ENCODE measurements at places on chromosomes 2 and 18.

- DNase-seq: no peak
Measured at GRCh38 chr18:55405893-55406406, 182.0 kb downstream of the TCF4 start.

DNA sequence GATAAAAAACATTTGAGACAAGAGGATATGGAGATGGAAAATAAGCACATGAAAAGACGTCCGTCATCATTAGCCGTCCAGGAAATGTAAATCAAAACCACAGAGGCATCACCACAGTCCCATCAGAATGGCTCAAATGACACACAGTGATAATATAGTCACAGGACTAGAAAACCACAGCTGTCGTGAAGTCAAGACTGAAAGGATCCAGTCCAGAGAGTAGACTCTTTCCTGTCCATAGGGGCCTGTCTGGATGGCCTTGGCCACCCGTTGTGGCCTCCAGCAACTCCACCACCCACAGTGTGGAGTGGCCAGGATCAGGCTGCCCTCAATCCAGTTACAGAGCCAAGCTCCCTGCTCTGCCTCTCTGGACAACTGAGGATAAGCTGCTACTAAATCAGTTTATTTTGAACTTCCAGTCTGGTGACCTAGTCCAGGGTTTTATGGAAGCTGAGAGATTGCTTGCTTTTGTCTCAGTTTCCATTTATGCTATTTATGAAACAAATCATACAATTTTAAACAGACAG lies 60.4 kb downstream of the RHOB start:
- no peak for DNase-seq

GRCh38 chr2:172279813-172280212 lies 147.6 kb upstream of the ITGA6 start:
- DNase-seq: no peak

DNA sequence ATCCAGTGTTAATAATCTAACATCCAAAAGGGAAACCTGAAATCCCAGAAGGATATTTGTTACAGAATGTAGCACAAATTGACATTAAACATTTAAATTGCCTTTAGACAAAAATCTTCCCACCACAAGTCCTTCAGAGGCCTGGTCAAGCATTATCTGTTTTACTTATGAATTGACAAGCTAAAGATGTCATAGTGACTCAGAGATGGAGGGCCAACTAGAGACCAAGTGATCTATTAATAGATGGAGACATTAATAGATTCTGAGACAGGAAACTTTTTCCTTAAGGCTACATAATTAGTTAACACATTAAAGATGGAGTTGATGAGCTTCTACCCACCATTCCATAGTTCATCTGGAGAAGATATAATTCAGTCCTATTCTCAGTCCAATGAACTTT lies 526.2 kb downstream of the IRS1 start:
- no peak for DNase-seq

- no peak for DNase-seq
Measured at GRCh38 chr18:12405066-12405465, 2.7 kb upstream of the PRELID3A start.

- DNase-seq: no peak
Measured at GRCh38 chr2:207694811-207695281, 16.6 kb upstream of the CCNYL1 start.

GRCh38 chr2:82526277-82526676 lies 1932.8 kb downstream of the SUCLG1 start:
- DNase-seq: no peak

- no peak for DNase-seq
Measured at GRCh38 chr2:65870826-65871225, 438.4 kb upstream of the SPRED2 start.

GRCh38 chr2:67295851-67296250 lies 101.3 kb upstream of the ETAA1 start:
- no peak for DNase-seq

- no peak for DNase-seq
Measured at GRCh38 chr2:6525475-6525964, 340.2 kb downstream of the CMPK2 start.

- DNase-seq: no peak
Measured at GRCh38 chr2:69046221-69046662, 33.3 kb downstream of the ANTXR1 start.

- DNase-seq: no peak
Measured at GRCh38 chr2:99552529-99552928, 62.7 kb upstream of the REV1 start.

DNA sequence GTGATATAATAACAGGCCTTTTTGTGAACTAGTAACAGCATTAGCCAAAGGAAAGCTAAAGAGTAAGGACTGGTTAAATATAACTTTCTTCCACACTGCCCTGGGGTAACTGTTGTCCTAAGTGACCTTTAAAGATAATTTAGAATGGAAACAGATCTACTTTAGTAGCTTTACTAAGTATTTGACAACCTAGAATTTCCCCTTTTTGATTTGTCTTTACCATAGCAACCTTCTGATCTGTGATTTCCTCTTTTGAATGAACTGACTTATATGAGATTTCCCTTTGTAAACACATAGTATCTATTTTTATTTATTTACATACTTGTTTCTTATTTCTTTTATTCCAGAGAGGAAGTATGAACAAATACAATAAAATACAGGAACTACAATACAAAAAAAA lies 10.5 kb upstream of the KLF7 start:
- no peak for DNase-seq

DNA sequence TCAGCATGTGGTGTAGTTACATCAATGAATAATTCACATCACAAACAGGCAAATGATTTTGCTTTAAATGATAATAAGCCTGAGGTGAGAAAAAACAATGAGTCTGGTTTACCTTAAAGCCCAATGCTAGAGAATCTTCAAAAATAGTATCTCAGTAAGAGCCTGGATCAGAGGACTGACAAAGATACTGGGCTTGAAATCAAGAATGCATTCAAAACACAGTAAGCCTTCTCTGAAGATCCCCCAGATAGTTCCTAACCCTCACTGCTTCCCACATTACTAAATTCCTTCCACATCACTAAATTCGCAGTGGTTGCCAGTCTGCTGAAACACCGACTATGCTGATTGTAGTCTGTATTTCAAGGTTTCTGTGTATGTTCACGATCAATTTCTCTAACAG lies 514.9 kb downstream of the SUCLG1 start:
- DNase-seq: no peak

GRCh38 chr2:205139822-205140463 lies 542.4 kb upstream of the NRP2 start:
- DNase-seq: no peak

GRCh38 chr2:28201671-28202180 lies 190.9 kb upstream of the FOSL2 start:
- no peak for DNase-seq

GRCh38 chr2:117801826-117802225 lies 12.7 kb upstream of the DDX18 start:
- no peak for DNase-seq

- DNase-seq: no peak
Measured at GRCh38 chr2:124193706-124194105, 168.6 kb downstream of the CNTNAP5 start.

- DNase-seq: peak; percentile 37
Measured at GRCh38 chr2:100610381-100610831, 47.6 kb downstream of the PDCL3 start.

DNA sequence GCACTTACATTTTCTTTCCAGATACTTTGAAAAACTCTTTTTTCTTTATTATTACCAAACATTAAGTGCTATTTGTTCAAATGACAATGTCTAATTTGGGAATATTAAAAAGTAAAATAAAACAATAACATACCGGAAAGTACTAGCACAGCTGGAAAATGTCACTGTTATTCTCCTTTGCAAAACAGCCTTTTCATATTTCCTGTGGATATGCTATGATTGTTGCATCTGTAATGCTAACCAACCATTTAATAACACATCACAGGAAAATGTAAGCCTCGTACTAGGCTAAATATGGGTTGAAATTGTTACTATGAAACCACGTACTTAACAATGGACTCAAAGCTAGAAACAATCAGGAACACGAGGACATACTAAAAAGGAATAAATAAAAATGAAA lies 298.1 kb downstream of the CBLN2 start:
- no peak for DNase-seq

DNA sequence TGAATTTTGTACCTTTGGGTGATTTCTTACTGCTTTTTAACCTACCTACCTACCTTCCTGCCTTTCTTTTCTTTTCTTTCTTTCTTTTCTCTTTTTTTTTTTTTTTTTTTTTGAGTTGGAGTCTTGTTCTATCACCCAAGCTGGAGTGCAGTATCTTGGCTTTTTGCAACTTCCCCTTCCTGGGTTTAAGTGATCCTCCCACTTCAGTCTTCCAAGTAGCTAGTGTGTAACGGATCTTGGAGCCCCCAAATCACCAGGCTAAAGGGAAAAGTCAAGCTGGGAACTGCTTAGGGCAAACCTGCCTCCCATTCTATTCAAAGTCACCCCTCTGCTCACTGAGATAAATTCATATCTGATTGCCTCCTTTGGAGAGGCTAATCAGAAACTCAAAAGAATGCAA lies 61.3 kb downstream of the DDX18 start:
- no peak for DNase-seq

DNA sequence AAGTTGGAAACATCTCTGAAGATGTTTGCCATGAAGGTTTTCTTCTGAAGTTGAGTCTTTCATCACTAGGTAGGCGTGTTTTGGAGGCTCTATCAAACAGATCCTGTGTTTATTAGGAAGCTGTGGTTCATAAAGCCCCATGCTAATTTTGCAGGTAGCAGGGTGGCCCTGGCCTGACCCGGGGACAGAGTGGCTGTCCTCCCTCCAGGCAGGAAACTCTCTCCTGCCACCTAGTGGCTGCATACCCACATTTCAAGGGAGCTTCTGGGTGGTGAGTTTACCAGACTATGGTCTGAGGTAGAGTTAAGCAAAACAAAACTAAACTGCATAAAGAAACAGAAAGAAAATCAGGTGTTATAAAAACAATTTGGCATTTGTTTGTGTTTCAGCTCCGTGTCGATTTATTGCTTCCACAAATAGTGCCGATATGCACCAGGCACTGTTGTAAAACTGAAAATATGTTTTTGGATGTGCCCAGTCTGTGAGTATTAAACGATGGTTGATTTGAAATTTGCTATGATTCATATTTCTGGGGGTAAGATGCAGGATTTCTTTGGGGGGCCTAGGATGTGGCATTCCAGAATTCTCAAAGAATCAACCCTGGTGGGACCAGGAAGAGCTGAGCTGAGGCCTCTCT lies 26.0 kb upstream of the IL37 start:
- DNase-seq: peak; percentile 39

DNA sequence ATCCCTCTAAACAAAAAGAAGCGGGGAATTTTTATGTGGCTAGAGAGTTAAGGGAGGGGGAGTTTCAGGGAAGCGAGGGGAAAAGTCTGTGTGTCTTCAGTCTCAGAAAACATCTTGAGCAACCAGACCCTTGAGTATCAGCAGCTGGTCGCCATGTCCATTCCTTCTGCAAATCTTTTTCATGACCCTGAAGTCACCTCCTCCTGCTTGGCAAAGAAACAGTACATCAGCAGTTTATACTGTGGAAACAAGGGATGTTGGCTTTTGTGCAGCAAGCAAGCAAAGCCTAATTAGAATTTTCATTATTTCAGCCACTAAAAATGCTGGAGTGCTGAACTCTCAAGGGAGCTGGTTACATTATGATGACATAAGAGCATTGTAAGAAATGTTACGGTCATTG lies 187.4 kb upstream of the SLC8A1 start:
- DNase-seq: no peak

GRCh38 chr18:35180455-35180854 lies 60.4 kb upstream of the ZNF397 start:
- DNase-seq: no peak

DNA sequence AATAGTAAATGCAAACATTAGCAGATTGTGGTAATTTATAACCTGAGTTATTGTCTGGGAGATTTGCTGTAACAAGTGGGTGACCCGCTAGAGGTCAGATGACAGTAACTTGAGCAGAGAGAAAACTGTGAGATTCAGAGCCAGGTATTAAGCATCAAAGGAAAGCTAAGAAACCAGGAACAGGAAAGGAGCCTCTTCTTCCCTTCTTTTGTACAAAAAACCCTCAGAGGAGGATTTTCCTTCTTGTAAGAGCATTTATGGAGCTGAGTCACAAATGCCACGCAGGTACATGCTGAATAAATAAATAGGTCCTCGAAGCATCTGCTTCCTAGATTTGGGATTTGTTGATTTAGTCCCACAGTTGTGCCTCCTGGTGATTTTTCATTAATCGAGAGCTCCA lies 146.5 kb downstream of the SH3BP4 start:
- no peak for DNase-seq

DNA sequence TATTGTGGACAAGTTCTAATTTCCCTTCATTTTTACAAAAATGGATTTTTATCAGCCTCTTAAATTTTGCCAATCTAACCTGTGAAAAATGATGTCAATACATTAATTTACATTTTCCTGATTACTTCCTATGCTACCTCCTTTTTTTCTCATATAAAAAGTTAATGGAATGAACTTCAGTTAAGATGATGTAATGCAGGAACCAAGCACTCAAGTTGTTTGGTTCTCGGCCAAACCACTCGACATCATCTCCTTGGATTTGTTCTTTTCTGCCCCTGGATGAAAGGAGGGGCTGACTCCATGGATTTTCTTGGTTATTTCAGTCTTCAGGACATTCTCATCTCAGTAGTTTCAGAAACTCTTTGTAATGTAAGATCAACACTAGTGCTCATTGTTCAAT lies 253.1 kb upstream of the NXPH2 start:
- DNase-seq: no peak

- no peak for DNase-seq
Measured at GRCh38 chr18:24536834-24537233, 76.4 kb downstream of the HRH4 start.

GRCh38 chr18:44826418-44827259 lies 146.0 kb downstream of the SETBP1 start:
- no peak for DNase-seq

- DNase-seq: no peak
Measured at GRCh38 chr18:24974431-24974830, 377.5 kb downstream of the ZNF521 start.

DNA sequence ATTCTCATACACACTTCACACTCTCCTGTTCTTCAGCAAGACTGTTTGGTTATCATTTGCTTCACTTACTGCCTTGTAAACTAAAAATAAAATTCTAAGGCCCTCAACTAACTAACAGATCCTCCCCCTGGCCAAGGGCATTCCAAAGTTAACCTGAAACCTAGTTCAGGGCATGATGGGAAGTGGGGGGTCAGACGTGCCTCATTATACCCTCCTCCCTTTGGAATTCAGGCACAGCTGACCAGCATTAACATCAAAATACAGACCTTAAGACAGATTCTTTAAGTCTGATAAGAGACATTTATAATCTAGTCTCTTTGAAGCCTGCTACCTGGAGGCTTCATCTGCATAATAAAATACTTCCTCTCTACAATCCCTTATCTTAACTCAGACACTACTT lies 221.0 kb downstream of the NOL4 start:
- no peak for DNase-seq

- no peak for DNase-seq
Measured at GRCh38 chr2:217326238-217327022, 466.6 kb upstream of the TNP1 start.

- DNase-seq: no peak
Measured at GRCh38 chr2:44367591-44367990, 5.8 kb downstream of the CAMKMT start.

DNA sequence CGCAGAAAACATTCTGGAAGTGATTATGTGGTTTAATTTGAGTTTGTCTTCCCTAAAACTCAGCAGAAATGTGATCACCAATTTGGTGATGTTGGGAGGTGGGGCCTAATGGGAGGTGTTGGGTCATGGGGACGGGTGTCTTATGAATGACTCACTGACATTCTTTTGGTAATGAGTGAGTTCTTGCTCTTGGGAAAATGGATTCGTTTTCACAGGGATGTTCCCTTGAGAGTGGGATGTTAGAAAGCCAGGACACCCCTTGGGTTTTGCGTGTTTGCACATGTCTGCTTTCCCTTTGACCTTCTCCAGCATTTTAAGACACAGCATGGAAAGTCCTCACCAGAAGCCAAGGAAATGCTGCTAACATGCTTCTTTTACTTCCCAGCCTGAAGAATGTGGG lies 321.5 kb upstream of the NT5C1B start:
- DNase-seq: no peak
